ENCODE measurements at places on chromosomes 6 and 20. TPM values are rescaled to one million over a fixed set of nuclear protein-coding genes. Genes with fewer than 3 reads are reported as not detected.

DNA sequence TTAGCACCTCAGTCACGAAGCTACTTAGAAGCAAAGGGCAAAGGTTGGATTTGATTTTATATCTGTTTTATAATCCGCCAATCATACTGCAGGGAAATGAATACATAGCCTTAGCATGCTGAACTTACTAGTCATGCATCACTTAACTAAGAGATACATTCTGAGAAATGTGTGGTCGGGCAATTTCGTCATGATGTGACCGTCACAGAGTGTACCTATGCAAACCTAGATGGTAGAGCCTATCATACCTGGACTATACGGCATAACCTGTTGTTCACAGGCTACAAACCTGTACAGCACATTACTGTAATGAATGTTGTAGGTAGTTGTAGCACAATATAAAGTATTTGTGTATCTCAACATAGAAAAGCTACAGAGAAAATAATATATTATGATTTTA is 345.2 kb upstream of the RGS17 start:
- DNase-seq = no peak

GRCh38 chr20:16366529-16366928 is 206.7 kb downstream of the KIF16B start:
- no peak for DNase-seq

- DNase-seq = no peak
Measured at GRCh38 chr6:110549277-110549676, 72.9 kb upstream of the SLC22A16 start.

DNA sequence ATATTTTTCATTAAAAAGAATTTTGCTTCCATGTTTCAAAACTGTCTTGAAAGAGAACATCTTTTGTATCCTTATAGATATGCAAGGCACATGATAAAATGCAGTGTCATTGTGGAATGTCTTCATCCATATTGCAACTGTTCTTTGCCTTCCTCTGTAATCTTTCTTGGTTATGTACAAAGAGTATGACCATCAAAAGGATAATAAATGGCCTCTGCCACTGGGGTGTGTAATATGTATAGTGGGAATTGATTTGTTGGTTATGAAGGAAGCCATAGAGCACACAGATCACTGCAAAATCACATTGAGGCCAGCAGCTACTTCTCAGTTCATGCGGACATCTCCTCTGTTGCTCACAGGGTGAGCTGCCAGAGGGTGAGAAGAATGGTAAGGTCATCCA is 703.5 kb downstream of the TFAP2A start:
- no peak for DNase-seq

AKAP7 gene
- total RNA-seq = 3.3 TPM

DNA sequence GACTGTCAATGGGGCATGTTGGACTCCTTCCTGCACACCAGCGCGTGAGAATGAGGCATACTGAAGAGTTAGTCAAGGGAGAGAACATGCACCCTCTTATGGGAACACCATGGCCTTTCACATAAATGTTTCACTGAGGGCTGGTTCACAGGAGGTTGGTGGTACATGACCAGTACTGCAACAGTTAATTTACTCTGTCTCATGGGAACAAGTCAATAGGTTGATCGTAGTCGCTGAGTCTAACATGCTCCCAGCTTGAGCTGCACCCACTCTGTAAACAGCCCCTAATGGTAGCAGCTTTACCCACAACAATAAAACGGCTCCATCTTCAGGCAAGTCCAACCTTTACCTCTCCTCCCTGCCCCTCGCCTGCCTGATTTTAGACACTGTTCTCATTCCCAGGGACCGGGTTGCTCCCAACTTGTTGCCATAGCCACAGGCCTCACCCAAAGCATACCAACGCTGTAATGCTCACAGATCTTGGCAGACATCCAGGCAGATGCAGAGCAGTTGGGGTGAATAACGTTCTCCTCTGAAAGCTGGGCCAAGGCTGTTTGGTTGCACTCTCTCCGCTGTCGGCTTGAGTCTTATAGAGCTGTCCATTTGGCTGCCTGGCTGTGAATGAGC is 111.3 kb downstream of the LY86 start:
- no peak for DNase-seq

CCN6 gene
- not detected for total RNA-seq

- DNase-seq = no peak
Measured at GRCh38 chr6:169766921-169767736, 15.7 kb downstream of the ERMARD start.

- DNase-seq = no peak
Measured at GRCh38 chr6:5087389-5087788, 2.2 kb downstream of the PPP1R3G start.

DOK5 gene
- 5.7 TPM for total RNA-seq

ZNF831 gene
- not detected for total RNA-seq

PLCB4 gene
- 1.6 TPM for total RNA-seq

Measured in endothelial cell of umbilical vein (primary cell).